ENCODE measurements at places on chromosomes 4 and X.

DNA sequence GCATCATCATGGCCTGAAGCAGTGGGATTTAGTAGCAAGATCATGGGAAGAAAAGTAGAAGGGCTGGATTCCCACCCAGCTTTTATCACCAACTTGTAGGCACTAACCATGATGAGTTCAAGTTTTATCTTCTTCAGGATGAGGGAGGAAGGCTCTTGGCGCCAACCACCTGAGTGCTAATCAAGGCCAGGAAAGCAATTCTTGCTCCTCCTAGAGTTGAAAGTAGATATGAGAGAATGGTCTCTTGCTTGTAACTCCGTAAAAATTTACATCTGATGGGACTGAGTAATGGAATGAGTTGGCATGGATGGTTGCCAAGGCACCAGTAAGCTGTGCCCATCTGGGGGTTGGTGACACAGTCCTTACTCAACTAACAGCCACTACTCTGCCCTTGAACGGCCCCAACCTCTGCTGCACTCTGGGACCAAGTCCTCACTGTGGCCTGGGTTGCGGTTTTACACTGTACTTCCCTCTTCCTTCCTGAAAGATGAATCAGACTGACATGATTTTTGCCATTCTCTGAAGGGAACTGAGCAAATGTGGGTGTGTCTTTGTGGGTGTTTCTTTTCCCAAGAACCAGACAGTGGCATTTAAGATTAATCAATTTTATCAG is 39.4 kb upstream of the NDP start:
- DNase-seq: peak; percentile 53

GRCh38 chrX:124005228-124005627 is 43.7 kb downstream of the STAG2 start:
- DNase-seq: no peak

GRCh38 chrX:109481986-109482385 is at the start of gene GUCY2F:
Gene GUCY2F, minus strand, starts transcription at chrX:109482086. Its CDS starts 6,150 bp downstream, at chrX:109475936.
- no peak for DNase-seq

- DNase-seq: peak; percentile 85
These were observed 151.7 kb upstream of the TBL1X start for GRCh38 chrX:9312922-9313867.

- no peak for DNase-seq
These were observed 50.0 kb downstream of the SLC39A8 start for GRCh38 chr4:102295153-102295862.

All from activated CD4-positive, alpha-beta T cell treated with anti-CD3 and anti-CD28 coated beads, Interleukin-2, amount 50 U/mL, for 48 hours (primary cell).